GM03348 (cell line): ENCODE measurements at places on chromosomes 4 and X.

DNA sequence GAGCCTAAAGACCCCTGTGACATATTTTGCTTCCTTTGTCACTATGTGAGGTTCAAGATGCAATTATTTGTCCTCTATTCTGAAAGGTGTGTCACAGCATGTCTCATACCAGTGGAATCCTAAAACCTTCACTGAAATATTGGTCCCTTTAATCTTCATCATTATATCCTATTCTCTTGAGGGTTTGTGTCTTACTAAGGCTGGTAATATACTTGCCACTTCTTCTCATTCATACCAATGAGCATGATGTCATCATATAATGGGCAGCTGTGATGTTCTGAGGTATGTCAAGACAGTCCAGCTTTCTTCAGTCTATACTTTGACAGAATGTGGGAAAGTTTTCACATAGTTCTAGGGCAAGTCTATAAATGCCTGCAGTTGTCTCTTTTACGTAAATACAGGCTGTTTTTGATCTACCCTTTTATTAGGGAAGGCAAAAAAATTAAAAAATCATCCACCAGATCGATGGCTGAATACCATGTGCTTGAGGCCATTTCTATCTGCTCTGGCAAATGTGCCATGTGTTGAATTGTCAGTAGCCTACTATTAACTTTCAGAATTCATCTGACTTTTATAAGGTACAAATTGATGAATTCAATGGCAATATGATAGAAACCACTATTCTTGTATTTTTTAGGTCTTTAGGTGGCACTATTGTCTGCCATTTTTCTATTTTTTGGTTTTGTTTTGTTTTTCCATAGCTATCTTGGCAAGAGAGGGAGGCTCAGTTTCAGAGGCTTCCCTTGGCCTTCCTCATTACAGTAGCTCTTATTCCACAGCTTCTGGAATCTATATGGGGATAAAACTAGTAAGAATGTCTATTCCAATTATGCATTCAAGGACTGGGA lies 209.0 kb downstream of the PPARGC1A start:
- no peak for DNase-seq

- DNase-seq = no peak
Observed at GRCh38 chr4:138788267-138788790, 227.3 kb upstream of the NOCT start.

DNA sequence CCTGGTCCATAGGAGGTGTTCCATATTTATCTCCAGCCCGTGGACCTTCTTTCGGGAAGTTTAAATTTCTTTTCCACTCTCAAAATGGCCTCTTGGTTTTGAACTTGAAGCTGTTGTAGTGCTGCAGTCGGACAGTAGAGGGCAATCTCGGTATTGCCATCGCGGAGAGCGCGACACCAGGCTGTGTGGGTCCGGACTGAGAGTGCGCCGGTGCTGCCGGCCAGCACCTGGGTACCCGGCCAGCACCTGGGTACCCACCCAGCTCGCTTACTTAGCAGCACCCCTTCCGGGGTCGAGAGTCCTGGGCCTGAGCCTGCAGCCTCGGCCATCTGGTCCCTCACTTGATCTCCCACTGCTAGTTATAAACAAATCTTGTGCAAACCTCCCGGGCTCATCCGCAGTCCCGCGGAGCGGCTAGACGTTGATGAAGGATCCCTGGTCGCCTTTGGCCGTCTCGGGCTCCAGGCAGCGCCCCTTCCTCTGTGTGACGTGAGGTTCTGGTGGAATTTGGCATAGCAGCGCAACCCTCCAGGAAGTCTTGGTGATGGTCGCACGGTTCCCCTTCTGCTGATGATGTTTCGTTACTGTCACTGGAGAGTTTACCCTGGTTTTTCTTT lies 18.0 kb downstream of the FAM9A start:
- DNase-seq = no peak

GRCh38 chr4:41375561-41375960 lies 118.8 kb downstream of the UCHL1 start:
- no peak for DNase-seq

DNA sequence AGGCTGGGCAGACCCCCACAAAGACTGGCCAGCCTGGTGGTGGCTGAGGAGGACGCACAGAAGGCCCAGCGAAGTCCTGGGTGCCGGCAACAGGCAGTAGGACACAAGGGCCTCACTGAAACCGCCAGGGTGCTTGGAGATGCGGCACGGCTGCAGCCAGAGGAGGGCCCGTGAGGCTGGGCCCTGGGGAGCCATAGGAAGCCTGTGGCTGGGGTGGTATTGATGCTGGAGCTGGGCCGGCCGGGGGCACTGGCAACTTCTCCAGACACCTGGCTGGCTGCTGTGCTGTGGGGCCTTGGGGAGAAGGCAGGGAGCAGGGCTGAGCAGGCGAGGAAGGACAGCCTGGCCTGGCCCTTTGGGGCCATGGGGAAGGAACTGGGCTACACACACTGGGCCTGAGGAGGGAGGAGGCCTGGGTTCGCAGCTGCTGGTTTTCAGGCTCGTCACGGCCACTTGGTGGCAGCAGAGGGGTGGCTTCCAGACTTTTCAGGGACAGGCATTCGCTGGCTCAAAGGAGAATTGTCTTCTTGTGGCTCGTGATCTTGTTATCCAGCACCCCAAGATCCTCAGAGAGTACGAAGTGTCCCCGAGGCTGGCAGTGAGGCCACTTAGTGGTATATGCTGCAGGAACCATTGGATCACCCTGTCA lies 37.2 kb downstream of the ATP2B3 start:
- peak; percentile 78 for DNase-seq

GRCh38 chr4:42306221-42307109 lies 90.8 kb upstream of the SHISA3 start:
- DNase-seq = no peak

- no peak for DNase-seq
Observed at GRCh38 chrX:95995583-95995982, 689.1 kb upstream of the DIAPH2 start.

DNA sequence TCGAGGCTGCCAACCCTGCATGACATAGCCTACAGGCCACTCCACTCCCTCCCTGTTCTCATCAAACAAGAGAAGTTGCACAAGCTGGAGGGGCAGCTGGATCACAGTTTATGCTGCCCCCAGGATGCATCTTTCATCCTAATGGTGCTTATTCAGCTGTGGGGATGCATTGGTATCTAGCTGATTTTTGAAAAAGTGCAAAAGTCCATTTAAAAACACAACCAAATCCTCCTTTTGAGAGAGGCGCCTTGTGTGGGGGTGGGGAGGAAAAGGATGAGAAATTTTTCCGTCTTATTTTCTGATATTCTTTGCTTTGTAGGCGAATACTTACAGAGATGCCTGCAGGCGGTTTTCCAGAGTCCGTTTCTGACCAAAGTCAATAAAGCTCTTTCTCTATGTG lies 276.4 kb upstream of the BOD1L1 start:
- DNase-seq = no peak

DNA sequence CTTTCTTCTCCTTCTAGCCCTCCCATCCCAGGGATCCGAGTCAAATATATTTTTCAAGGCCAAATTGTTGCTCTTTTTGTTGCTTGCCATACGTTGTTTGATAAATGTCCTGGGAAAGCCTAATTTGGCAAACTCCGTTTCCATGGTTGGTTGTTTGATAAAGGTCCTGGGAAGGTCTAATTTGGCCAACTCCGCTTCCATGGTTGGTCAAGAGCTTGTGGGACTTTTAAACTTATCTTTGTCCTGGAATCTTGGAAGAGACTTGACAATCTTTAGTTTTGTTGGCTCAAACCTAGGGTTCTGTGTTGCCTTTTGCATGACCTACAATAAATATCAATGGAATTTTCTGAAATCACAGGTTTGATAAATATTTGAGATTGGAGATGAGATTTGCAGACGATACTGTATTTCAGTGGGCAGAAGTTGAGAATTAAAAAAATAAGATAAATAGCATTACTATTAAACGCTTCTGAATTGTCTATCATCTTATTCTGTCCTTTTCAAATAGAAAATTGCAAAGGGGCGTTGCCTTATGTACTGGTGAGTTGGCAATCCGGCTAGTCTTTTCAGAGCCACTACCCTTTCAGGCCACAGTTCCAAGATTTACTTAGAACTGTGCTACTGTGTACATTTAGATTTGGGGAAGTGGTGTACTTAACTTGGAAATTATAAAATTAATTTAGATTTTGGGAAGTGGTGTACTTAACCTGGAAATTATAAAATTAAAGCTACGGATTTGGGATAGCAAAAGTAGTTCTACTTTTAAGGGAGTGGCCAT lies 804 bp downstream of the OSTC start:
- peak; percentile 65 for DNase-seq

GRCh38 chrX:116756958-116757357 lies 294.2 kb upstream of the CT83 start:
- DNase-seq = no peak

GRCh38 chr4:82694046-82694445 lies 104.5 kb downstream of the SCD5 start:
- DNase-seq = no peak

DNA sequence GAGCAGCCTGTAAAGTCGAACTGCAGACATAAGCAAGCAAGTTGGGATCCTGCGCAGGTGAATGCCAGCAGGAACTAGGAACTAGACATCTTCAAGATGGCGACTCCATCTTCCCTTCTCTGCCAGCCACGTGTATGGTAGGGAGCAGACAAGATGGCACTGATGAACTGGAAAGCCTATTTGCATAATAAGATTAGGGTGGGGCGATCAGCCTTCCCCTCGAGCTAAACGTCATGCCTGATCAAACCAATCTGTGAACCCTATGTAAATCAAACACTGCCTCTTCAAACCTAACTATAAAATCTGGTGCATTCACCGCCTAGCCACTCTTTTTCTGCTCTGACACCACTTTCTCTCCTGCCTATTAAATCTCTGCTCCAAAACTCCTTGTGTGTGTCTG lies 28.1 kb upstream of the LGI2 start:
- no peak for DNase-seq

DNA sequence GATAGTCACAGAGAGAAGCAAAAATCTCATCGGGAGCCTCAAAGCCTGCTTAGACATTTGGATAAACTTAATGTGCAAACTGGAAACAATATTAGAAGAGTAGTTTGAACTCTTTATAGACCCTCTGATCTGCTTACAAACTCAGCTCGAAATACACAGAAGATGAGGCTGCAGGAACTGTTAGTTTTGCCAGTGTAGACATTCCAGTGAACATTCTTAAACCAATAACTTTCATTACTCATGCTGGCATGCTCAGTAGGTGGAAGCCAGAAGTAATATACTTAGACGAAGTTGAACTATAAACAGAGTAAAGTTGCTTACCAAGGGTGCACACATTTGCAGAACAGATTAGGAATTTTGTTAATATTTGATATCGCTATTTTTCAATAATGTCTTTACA lies 303.5 kb downstream of the ANKRD50 start:
- no peak for DNase-seq

DNA sequence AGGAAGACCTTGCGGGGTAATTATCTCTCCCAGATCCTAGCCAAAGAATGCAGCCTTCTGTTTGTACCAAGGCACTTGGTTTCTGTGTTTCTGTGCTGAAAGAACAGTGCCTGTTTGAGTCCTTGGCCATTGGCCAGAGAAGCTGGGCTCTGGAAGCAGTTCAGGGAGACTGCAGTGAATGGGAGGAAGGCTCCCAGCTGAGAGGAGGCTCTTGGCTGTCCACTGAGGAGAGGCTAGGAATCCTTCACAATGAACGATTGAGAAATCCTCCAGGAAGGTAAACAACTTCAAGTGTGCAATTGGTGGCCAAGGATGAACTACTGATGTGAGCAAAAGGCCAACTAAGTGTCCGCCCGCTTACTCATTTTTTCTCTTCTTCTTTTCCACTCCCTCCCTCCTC lies 61.3 kb downstream of the HS3ST1 start:
- DNase-seq = no peak

- DNase-seq = no peak
Observed at GRCh38 chrX:135982860-135983259, 2.4 kb upstream of the SLC9A6 start.

DNA sequence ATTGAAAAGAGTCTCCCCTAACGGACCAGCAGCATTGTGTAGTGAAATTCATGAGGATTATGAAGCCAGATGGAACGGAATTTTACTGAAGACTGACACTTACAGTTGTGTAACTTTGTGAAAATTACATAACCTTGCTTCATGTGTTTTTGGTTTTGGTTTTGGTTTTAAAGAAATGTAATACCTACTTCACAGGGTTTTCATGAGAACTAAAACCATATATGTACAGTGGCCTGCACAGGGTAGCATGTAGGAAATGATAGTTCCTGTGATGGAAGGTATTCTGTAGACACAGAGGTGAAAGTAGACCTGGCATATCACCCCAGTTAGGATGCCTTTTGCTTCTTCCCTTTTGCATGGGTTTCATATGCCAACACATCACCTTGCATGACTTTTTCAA lies 247.0 kb downstream of the BANK1 start:
- DNase-seq = no peak

GRCh38 chr4:86870442-86871069 lies 21.4 kb upstream of the SLC10A6 start:
- no peak for DNase-seq

GRCh38 chrX:124307253-124307907 lies 25.1 kb upstream of the TEX13D start:
- DNase-seq = no peak

DNA sequence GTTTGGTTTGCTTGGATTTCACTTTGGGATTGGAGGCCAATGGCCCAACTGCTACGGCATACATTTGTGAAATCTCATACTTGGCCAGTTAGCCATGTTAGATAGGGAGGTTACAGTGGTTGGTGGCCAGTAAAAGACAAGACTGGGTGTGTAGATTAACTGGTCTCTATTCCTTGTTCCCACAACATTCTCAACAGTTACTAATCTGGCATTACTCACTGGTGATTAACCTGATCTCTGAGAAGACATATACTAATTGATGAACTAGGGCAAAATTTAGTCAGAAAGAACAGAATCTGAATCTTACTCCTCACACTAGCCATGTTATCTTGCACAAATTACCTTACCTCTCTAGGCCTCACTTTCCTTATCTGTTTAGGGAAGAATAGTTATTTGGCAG lies 33.4 kb downstream of the GATB start:
- DNase-seq = peak; percentile 20

GRCh38 chrX:136794080-136794479 lies 13.3 kb upstream of the ARHGEF6 start:
- no peak for DNase-seq

DNA sequence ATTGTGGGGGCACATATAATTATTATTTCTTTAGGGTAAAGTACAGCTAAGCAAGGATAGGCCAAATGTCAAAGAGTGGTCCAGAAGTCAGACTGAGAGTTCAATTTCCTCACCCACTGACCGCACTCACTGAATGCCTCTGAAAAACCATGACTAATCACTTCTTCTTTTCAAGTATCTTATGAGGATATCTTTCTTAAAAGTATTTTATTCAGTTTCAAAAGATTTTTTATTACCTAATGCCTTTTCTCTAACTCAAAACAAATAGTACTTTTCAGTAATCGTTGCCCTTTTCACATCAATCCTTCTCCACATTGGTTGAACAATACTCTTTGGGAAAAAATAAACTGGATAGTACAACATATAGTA lies 61.7 kb upstream of the CAMK2D start:
- no peak for DNase-seq

GRCh38 chrX:78527263-78527662 lies 131.9 kb downstream of the RTL3 start:
- DNase-seq = peak; percentile 12

GRCh38 chr4:176125063-176125462 lies 59.4 kb downstream of the WDR17 start:
- DNase-seq = no peak

- no peak for DNase-seq
Observed at GRCh38 chr4:138540056-138540800, 298.1 kb upstream of the SLC7A11 start.
